Daoy (cell line): ENCODE measurements at places on chromosomes 5 and 9. TPM values are rescaled to one million over a fixed set of nuclear protein-coding genes. Genes with fewer than 3 reads are reported as not detected.

- peak; percentile 51 for DNase-seq
Measured at GRCh38 chr9:132094314-132094791, 14.7 kb upstream of the MED27 start.

GRCh38 chr9:127418037-127418471 is 6.1 kb upstream of the ZNF79 start:
- no peak for DNase-seq

GRCh38 chr5:178423901-178424809 is 166.0 kb downstream of the COL23A1 start:
- DNase-seq, result no peak

DNA sequence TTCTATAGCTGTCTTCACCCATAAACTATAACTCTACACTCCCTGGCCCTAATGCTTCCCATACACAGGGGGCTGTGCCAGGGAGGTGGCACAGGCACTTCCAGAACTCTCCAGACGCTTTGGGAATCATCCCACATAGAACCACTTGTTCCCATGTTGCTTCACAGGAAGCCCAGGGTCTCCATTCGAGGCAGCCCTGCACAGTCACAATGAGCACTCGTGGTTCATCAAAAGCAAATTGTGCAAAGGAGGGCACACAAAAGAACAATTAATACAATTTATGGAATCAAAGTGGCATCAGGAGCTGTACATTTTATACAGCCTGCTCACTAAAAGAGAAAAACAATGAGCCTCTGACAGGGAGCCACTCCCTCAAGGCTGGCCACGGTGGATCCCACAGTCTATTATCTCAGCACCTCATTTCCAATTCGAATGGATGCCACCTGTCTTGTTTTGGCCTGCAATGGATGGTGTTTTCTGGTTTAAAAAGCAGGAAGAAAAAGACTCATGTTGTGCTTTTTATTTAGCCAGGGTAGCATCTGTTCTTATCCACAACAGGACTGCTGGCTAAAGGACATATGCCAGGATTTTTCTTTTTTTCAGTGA is 354.8 kb downstream of the ENC1 start:
- DNase-seq, result no peak

DNA sequence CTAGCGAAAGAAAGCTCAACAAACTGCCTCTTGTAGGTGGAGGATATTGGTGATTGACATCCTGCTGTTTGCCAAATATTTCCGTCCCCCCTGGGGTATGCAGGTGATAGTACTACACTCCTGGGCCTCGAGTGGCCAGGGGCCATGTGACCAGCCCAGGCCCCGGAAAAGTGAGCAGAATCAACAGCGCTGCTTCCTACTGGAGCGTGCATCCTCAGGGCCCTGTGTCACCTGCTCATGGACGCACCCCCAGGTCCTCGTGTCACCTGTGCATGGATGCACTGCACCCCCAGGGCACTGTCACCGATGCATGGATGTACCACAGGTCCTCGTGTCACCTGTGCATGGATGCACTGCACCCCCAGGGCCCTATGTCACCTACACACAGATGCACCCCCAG is 43.8 kb downstream of the ADAMTS16 start:
- DNase-seq, result no peak

GRCh38 chr5:135625961-135626360 is 47.2 kb upstream of the CXCL14 start:
- DNase-seq, result no peak

DNA sequence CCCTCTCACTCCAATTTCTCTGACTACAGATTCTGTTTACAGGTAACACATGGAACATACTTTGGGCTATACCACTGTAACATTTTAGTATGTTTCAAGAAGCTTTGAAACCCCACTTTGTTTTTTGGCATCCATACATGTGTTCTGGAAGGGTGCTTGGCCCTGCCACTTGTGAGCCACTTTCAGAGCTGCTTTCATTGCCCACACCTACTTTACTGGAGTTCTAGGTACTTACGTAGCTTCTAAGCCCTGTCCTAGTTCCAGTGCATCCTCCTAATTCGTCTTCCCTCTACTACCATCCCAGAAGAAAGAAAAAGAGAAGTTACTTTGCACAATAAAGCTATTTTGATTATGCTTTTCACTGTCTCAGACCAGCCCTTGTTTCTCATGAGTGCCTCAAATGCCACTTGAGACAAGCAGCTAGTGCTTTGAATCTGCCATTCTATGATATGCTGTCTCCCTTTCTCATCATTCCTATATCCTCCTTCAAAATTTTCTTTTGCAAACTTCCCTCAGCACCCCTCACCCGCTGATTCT is 26.5 kb upstream of the C5orf47 start:
- no peak for DNase-seq

- DNase-seq, result no peak
Measured at GRCh38 chr9:98933890-98934289, 9.8 kb upstream of the COL15A1 start.

- DNase-seq, result no peak
Measured at GRCh38 chr9:133842174-133842573, 104.0 kb upstream of the SARDH start.

DNA sequence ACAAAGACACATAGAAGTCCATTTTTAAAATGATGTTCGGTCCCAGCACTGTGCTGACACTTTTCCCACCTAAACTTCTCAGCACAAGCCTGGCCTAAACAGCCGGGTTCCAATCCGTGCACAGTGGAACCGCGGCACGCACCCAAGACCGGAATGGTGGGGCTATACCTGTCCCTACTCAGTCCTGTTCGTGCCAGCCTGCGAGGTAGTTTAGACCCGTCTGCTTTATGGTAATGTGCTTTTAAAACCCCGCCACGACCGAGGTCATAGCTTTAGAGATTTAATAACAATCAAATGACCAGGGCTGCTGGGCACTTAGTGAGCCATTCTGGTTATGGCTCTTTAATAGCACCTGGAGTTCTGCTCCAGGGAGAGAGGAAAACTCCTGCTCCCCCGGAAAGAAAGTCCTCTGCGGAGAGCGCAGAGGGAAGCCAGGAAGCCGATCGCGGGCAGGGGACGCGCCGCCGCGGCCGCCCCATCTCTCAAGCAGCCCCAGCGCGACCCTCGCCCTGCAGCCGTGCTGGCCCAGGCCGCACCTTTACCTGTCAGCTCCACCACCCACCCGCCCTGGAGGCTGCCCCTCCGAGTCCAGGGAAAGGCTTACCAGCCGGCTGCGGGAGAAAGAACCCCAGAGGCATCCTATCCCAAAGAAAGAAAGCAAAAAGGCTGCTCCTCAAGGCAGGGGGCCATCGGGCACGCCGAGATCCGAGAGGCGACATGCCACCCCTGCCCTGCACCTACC is 511 bp downstream of the ARL15 start:
- DNase-seq, result peak; percentile 55

DNA sequence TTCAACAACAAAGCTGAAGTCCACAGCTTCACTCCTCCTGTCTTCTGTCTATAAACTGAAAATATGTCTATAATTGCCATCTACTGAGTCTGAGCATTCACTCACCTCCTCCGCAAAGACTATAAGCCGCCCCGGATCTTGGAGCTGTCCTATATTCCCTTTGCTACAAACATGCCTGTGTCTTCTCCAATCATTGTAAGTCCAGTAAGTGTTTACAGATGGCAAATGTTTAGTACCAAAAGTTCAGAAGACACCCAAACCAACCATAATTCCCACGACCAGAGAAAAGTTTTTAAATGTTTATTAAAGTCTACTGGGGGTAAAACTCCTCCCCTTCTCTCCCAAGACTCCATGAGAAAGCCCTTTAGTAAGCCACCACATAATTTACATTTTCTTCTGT is 80.9 kb downstream of the EBF1 start:
- DNase-seq, result no peak

NTRK2 gene
- 0.29 and 0.54 TPM in 2 replicates for total RNA-seq

FAM151B gene
- 4.3 and 7.0 TPM in 2 replicates for total RNA-seq

EQTN gene
- total RNA-seq, result not detected in 2 replicates

PCDHB13 gene
- total RNA-seq, result 1.7 and 2.1 TPM in 2 replicates

UBE2D2 gene
- 99.5 and 140 TPM in 2 replicates for total RNA-seq

ZDHHC11 gene
- total RNA-seq, result 2.1 and 3.6 TPM in 2 replicates

FOXD4L3 gene
- not detected in 2 replicates for total RNA-seq

BRIX1 gene
- total RNA-seq, result 135 and 140 TPM in 2 replicates
